Immature natural killer cell (primary cell): ENCODE measurements at places on chromosomes 2 and 18. TPM values are rescaled to one million over a fixed set of nuclear protein-coding genes. Genes with fewer than 3 reads are reported as not detected.
A peak's percentile ranks its signal among the peaks of the same experiment; 100 is the strongest.

DNA sequence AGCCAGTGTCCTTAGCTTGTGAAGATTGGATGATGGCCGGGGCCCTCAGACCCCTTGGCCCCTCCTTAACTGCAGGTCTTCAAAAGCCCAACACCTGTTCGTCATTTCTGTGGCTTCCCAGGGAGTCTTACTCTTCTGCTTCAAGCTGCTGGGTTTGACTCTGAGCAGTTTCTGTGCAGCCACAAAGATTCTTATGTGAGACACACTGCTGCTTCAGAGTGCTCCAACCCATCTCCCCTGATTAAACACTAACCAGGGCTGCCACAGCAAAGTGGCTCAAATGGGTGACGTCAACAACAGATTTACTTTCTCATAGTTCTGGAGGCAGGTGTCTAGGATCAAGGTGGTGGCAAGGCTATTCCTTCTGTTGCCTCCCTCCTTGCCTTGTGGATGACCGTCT, 40.8 kb downstream of the TSN start:
- no peaks in the 10 kb centered on the region for H3K36me3 ChIP-seq
- DNase-seq, result no peak
- H3K4me1 ChIP-seq, result no peaks in the 10 kb centered on the region
- H3K27ac ChIP-seq, result no peak overlapping the region

GRCh38 chr2:20443276-20443920, 3.5 kb upstream of the RHOB start:
- H3K27me3 ChIP-seq, result peaks cover 10% of the 10 kb centered on the region
- H3K4me3 ChIP-seq, result no peak overlapping the region
- H3K27ac ChIP-seq, result no peak overlapping the region
- DNase-seq, result peak; percentile 58
- H3K4me1 ChIP-seq, result peaks cover 10% of the 10 kb centered on the region

DNA sequence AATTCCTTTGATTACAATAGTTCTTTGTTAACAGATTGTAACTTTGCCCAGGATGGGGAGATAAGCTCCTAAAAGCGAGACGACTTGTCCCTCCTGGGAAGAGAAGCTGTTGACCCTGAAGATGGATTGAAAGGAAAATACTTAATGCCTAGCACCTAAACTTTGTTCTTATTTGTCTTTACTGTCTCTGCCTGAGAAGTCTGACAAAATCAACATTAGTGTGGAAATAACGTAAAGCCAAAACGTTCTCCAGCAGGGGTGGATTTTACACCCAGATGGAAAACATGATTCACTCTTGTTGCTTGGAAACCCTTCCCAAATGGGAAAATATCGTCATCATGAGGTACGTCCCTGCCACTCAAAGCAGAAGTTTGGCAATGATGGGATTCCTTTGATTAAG, 450.1 kb downstream of the SLC4A3 start:
- H3K4me3 ChIP-seq, result no peak overlapping the region
- DNase-seq, result no peak
- no peaks in the 10 kb centered on the region for H3K36me3 ChIP-seq
- no peak overlapping the region for H3K27ac ChIP-seq
- no peaks in the 10 kb centered on the region for H3K4me1 ChIP-seq

DNA sequence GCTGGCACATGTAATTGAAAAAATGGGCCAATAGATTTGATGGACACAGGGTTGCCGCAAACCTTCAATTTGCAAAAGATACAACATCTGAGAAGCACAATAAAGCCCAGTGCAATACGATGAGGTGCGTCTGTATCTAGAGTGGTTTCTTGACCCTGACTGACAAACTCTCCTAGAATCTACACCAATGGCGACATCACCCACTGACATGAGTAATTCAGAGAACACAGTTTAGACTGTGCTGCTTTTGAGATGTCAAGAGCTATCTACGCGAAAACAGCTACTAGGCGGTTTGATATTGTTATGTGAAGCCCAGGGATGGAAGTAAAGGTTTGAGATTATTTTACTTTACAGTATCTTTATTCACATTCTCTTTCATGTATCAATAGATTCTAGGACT, 104.9 kb downstream of the EIPR1 start:
- no peak for DNase-seq
- H3K36me3 ChIP-seq, result peaks cover 37% of the 10 kb centered on the region
- no peak overlapping the region for H3K4me3 ChIP-seq
- no peaks in the 10 kb centered on the region for H3K27me3 ChIP-seq

The CYP27A1 gene
- polyA plus RNA-seq, result 0.60 TPM

The RGPD5 gene
- 4.2 TPM for polyA plus RNA-seq
